ENCODE measurements at places on chromosomes 5 and 9. TPM values are rescaled to one million over a fixed set of nuclear protein-coding genes. Genes with fewer than 3 reads are reported as not detected.
A peak's percentile ranks its signal among the peaks of the same experiment; 100 is the strongest.

The KIF12 gene
- not detected for total RNA-seq

The SPATA31D3 gene
- not detected for total RNA-seq

DNA sequence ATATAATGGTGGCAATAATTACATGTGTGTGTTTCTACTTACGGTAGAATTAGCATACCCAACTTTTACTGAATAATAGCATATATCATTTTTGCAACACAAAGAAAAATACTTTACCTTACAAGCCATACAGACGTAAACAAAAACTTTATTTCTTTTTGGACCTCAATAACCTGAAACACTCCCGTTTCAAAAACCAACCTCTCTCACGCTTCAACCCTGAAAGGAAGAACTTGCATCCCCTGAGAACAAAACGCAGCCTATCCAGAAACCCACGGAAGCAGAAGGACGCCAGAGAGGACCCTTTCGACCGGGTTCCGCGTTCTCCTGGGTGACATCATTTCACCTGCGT, at the start of gene RNF38:
RNF38 (minus strand) TSS at position 290 of the 352 bp plus-strand sequence; CDS start at position 129, 161 bp downstream.
- no peak for DNase-seq

The RNF180 gene
- total RNA-seq = not detected

GRCh38 chr5:150860246-150860821, 14.0 kb downstream of the IRGM start:
- no peak for DNase-seq

GRCh38 chr5:73120222-73121118, at the start of gene TMEM171:
TSS of gene TMEM171 (plus strand) at chr5:73120575. CDS start at chr5:73123374, 2,799 bp downstream.
- no peak for DNase-seq

The FBP2 gene
- not detected for total RNA-seq

The PCAT7 gene
- not detected for total RNA-seq

DNA sequence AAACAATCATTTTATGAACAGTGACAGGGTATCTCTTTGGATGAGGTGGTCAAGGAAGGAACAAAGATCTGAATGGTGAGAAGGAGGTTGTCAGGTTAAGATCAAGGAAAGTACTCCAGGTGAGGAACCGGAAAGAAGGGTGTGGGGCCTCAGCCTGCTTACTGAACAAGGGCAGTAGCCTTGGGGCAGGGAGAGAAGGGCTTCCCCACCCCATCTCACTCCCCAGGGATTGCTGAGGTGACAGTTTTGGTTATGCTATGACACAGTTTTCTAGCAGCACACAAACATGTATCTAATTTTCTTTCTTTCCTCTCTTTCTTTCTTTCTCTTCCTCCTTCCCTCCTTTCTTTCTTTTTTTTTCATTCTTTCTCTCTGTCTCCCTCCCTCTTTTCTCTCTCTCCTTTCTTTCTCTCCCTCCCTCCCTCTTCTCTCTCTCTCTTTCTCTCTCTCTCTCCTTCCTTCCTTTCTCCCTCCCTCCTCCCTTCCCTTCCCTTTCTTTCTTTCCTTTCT, 4.1 kb upstream of the HDHD3 start:
- DNase-seq = no peak

The GKAP1 gene
- 1.5 TPM for total RNA-seq

DNA sequence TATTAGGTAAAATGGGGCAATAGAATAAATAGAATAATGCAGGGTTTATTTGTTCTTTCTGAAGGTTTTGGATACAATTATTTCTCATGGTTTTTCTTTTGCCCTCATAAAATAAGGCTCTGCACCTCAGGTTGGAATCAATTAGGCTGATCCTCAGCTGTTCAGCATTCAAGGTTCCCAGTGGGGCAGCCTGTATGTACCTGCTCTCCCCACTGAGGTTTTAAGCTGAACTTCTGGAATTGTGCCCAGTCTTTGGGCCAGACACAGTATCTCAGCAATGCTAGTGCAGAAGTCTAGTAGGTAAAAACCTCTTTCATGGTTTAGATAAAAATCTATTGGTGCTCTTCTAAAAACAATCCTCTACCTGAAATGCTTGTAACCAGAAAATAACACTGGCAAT, 98.0 kb downstream of the EDIL3 start:
- DNase-seq = no peak

GRCh38 chr9:68637020-68637419, 68.0 kb upstream of the PIP5K1B start:
- no peak for DNase-seq

DNA sequence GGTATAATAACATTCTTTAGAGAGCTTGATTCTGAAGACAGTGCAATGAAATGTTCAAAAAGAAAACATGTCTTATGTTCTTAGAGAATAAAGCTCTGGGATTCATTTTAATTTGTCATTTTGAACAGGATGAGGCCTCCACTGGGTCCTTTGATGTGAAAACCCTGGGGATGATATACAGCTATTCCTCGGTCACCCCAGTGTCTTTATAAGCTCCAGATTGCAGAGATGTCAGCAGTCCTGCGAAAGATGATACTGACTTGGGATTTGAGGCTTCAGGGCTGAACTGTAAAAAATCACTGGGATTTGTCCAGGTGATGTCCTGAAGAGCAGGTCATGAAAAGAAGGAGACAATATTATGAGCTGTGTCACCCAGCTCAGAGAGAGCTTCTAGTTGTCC, 529.7 kb upstream of the ZNF608 start:
- no peak for DNase-seq

GRCh38 chr9:4904322-4905134, 80.5 kb upstream of the JAK2 start:
- DNase-seq = no peak

DNA sequence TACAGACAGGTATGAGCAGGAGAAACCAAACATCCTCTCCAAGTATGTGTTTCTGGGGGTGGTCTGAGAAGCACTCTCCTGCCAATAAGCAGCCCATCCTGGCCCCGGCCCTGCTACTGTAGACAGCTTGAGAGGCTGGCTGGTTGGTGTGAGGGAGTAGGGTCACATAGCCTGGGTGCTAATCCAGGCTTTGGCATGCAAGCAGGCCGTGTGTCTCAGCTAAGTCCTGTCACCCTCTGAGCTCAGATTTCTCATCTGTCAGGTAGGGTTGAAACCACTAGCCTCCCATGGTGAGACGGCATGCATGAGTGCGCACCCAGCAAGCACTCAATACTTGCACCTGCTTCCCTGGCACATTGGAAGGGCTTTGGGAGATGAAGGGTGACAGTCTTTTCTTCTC, 49.8 kb upstream of the PHYKPL start:
- no peak for DNase-seq

The CDC20B gene
- not detected for total RNA-seq

The PCDHB2 gene
- not detected for total RNA-seq

The RPS14 gene
- 2,328 TPM for total RNA-seq

The RAB3C gene
- not detected for total RNA-seq

DNA sequence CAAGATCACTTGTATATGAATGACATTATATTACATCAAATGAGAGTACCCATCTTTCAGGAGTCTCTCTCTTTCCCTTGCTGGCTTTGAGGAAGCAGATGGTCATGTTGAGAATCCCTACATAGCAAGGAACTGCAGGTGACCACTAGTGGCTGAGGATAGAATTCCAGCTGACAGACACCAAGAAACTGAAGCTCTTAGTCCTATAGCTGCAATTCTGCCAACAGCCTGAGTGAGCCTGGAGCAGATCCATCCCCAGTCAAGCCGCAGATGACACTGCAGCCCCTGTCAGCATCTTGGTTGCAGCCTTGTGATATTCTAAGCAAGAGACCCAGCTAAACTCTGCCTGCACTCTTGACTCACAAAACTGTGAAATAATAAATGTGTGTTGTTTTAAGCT, 531.5 kb downstream of the CSNK1G3 start:
- DNase-seq = no peak

GRCh38 chr5:133538718-133539117, 73.6 kb downstream of the FSTL4 start:
- DNase-seq = no peak

DNA sequence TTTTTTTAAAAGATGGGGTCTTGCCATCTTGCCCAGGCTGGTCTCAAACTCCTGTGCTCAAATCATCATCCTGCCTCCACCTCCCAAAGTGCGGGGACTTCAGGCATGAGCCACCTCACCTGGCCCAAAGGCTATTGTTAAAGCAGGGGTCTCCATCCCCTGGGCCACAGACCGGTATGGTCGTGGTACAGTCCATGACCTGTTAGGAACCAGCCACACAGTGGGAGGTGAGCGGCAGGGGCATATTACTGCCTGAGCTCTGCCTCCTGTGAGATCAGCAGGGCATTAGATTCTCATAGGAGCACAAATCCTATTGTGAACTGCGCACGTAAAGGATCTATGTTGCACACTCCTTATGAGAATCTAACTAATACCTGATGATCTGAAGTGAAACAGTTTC, 7.3 kb upstream of the NOL6 start:
- DNase-seq = no peak

DNA sequence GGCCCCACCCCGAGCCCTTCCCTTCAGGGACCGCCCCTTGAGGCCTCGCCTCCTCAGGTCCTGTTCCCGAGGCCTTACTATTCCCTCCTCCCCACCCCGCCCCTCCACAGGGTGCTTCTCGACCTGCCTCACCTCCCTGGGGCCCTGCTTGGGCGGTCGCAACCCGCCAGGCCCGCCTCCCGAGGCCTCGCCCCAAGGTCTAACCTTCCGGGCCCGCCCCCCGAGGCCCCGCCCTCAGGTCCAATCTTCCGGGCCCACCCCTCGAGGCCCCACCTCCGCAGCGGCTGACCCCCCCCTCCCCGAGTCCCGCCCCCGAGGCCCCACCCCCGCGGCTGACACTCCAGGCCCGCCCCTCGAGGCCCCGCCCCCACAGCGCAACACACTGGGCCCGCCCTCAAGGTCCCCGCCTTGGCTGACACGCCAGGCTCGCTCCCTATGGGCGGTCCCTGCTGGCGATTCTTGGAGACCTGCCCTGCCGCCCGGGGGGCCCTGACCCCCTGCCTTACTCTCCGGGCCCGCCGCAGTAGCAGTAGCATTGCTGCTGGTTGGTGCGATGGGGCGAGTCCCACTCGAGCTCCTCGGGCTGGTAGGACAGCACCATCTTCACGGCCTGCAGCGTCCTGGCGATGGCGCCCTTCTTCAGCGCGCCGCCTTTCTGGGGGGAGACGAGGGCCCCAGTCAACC, 8.2 kb downstream of the PHF19 start:
- peak; percentile 93 for DNase-seq

GRCh38 chr5:59575648-59576445, 317.7 kb downstream of the PDE4D start:
- DNase-seq = no peak

- DNase-seq = no peak
These were observed 57.8 kb downstream of the CXXC5 start for GRCh38 chr5:139705655-139706587.

The FIBCD1 gene
- not detected for total RNA-seq

- DNase-seq = no peak
These were observed 161.7 kb downstream of the RANBP17 start for GRCh38 chr5:171023508-171023907.

The NDUFAF2 gene
- 33.8 TPM for total RNA-seq

- DNase-seq = no peak
These were observed 364.1 kb downstream of the DEPDC1B start for GRCh38 chr5:60335913-60336312.

DNA sequence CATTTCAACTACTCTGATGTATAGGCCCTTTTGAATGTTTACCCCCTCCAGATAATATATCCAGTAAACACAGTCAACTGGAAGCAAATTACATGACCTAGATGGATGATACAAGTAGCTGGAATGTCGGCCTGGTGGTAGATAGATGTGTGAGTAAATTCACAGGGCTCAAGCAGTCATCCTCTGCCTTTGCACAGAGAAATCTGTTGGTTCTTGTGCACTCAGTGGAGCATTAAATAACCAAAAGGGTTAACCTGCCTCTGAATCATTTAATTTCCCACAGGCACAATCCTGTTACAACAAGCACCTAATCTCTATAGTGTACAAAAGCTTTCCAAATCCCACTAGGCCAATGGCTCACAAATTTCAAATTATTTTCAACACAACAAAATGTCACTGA, 668.3 kb downstream of the DNAH5 start:
- DNase-seq = no peak

The PCDH1 gene
- total RNA-seq = not detected

The FBXO4 gene
- 14.1 TPM for total RNA-seq

GRCh38 chr5:173781816-173782670, 106.1 kb upstream of the CPEB4 start:
- peak; percentile 40 for DNase-seq

DNA sequence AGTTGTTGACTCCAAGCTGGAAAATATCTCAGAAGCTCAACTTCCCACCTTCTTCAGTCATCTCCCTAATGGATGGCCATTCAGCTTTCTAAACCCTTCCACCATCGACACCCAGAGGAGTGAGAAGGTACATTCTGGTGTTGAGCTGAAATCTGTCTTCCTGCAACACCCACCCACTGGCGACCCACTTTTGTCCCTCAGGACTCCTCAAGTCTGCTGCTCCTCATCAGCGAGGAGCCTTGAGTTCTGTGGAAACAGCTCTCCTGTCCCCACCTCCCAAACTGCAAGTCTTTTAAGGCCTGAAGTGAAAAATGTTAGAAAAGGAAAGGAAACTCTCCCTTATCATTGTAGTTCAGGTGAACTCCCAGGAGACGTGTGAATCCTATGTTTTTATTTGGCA, 111.5 kb upstream of the HAND1 start:
- DNase-seq = no peak

DNA sequence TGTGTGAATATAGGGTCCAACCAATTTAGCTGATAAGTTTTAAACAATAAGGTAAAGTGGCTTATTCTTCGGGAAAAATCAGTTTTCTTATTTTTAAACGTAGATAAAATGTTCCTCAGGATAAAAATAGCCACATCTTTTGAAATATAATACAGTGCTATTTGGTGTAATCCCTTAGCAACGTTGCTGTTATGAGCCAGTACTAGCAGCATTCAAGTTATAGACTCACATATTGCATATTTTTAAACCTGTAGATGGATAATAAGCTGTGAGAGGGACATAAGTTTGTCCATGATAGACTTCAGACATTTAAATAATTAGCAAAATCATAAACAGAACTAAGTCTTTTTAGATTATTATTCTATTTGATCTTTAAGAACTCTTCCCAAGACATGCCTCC, 6.3 kb downstream of the PDE4D start:
- no peak for DNase-seq

The GPR150 gene
- total RNA-seq = 0.22 TPM

DNA sequence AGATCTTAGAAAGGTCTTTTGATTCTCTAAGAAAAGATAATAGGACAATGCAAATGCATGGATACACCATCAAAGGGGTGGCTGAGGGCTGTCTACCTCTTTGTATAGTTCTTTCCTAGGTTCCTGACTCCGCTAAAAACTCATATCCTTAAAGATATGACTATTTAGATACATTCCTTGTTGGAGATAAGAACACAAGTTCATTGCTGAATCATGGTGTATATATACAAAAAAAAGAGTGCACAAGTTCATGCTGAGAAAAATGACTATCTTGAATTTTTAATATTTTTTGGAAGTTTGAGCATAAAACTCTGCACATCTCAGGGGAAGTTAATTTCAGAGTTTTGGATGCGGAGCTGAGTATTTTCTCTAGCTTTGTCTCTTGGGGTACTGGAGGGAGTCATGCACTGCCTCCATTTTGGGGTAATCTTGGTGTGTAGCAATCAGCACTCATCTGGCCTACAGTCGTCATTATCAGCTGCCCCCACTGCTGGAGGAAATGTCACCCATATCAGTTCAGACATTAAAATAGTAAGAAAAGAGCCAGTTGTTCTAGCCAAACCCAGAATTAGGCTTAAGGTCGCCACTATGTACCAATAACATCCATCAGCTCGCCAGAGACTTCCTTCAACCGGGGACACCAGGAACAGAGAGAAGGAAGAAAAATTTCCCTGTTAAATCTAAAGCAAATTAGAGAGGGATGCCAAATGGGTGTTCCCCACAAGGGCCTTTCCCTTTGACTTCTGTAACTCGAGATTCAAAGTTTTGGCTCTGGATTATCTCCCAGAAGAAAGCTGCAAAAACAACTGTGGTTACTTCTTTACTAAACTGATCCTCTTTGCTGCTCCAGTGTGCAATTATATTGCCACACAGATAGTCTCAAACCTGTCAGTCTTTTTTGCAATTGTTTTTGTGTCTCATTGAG, 49.0 kb downstream of the PTTG1 start:
- DNase-seq = no peak
